ENCODE measurements at places on chromosomes 16 and 17. TPM values are rescaled to one million over a fixed set of nuclear protein-coding genes. Genes with fewer than 3 reads are reported as not detected.

Gene MYH1
- total RNA-seq, result not detected

Gene MRPS23
- 50.0 TPM for total RNA-seq

- no peaks in the 10 kb centered on the region for H3K36me3 ChIP-seq
- peak overlapping the region; percentile 40 for H3K27ac ChIP-seq
- peaks cover 3% of the 10 kb centered on the region for H3K27me3 ChIP-seq
Measured at GRCh38 chr16:57579361-57579665, 36.9 kb downstream of the ADGRG5 start.

GRCh38 chr17:64331366-64331765 is 59.3 kb downstream of the PECAM1 start:
- H3K4me1 ChIP-seq, result peaks cover 2% of the 10 kb centered on the region
- H3K27me3 ChIP-seq, result peaks cover 2% of the 10 kb centered on the region
- no peak overlapping the region for H3K27ac ChIP-seq
- no peak for DNase-seq
- H3K4me3 ChIP-seq, result no peak overlapping the region

GRCh38 chr17:64707050-64707591 is 45.0 kb upstream of the SMURF2 start:
- DNase-seq, result peak; percentile 31
- no peaks in the 10 kb centered on the region for H3K36me3 ChIP-seq

- H3K4me3 ChIP-seq, result no peak overlapping the region
- H3K27me3 ChIP-seq, result no peaks in the 10 kb centered on the region
- DNase-seq, result no peak
Measured at GRCh38 chr16:52066962-52067361, 480.0 kb downstream of the TOX3 start.

DNA sequence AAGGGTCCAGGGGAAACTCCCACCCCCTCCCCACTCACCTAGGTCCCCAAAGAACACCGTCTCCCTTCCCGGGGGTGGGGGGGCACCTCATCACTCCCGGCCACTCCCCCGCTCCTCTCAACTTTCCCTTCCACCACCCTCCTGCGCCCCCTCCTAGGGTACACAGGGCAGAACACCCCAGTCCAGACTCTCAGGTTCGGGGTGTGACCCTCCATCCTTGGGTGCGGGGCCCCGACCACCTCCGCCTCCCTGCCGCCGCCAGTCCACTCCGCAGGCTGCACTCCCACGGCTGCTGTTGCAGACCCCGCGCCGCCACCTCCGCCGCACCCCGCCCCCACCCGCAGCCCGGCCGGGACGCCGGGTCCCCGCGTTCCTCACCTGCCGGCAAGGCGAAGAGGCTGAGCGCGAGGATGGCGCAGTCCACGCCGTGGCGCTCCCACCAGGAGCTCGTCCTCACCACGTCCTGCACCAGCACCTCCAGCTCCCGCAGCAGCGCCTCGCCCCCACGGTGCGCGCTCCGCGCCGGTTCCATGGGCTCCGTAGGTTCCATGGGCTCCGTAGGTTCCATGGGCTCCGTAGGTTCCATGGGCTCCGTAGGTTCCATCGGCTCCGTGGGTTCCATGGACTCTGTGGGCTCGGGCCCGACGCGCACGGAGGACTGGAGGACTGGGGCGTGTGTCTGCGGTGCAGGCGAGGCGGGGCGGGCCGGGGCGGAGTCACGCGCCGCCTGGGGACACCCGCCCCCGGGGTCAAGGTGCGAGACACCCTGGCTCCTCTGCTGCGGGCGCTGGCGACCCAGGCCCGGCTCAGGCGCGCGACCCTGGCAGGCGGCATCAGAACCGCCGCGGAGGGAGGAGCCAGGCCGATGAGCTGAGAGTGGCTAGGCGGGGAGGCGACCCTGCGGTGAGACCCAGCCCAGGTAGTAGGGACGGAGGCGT is at the start of gene FADS6:
TSS of gene FADS6 (minus strand) at position 660 of the 938 bp plus-strand sequence. CDS start at position 622, 38 bp downstream.
- peaks cover 15% of the 10 kb centered on the region for H3K27me3 ChIP-seq
- no peak within 1 kb of the TSS for H3K27ac ChIP-seq
- no peak for DNase-seq

DNA sequence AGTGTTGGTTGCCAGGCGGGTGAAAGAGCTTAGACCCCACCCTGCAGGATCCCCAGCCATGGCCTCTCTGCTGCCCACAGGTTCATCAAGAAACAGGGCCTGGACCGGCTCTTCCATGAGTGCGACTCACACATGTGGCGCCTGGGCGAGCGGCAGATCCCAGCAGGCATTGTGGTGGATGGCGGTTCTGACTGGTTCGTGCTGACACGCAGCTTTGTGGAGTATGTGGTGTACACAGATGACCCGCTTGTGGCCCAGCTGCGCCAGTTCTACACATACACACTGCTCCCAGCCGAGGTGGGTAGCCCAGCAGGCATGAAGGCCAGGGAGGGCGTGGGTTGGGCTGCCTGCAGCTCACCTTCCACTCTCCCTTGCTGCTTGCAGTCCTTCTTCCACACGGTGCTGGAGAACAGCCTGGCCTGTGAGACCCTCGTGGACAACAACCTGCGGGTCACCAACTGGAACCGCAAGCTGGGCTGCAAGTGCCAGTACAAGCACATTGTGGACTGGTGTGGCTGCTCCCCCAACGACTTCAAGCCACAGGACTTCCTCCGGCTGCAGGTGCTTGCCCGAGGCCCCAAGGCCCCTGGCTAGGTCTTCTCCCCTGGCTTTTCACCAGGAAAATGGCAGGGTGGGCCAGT is 9.9 kb downstream of the XYLT2 start:
- no peaks in the 10 kb centered on the region for H3K4me1 ChIP-seq
- H3K36me3 ChIP-seq, result no peaks in the 10 kb centered on the region
- H3K27me3 ChIP-seq, result peaks cover 13% of the 10 kb centered on the region
- no peak overlapping the region for H3K4me3 ChIP-seq
- H3K27ac ChIP-seq, result no peak overlapping the region
- DNase-seq, result no peak

Measured in glutamatergic neuron (in vitro differentiated cells).